ENCODE measurements at places on chromosomes 7 and 10.

- no peak for DNase-seq
Measured at GRCh38 chr7:22576612-22577469, 76.9 kb upstream of the STEAP1B start.

- no peak for DNase-seq
Measured at GRCh38 chr7:39259391-39260003, 281.8 kb downstream of the POU6F2 start.

DNA sequence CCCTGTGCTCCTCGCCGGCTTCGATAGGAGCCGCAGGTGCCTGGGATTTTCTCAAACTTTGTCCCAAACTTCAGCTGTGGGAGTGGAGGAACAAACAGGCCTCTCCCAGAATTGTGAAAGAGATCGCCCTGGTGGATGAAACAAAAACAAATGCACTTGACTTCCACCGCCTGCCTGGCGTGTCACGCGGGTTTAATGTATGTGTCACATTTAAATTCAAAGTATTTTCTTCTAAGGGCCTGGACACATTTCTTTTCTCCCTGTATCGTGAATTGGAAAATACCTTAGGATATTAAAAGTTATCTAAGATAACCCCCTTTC is 694 bp upstream of the WASL start:
- no peak for DNase-seq

DNA sequence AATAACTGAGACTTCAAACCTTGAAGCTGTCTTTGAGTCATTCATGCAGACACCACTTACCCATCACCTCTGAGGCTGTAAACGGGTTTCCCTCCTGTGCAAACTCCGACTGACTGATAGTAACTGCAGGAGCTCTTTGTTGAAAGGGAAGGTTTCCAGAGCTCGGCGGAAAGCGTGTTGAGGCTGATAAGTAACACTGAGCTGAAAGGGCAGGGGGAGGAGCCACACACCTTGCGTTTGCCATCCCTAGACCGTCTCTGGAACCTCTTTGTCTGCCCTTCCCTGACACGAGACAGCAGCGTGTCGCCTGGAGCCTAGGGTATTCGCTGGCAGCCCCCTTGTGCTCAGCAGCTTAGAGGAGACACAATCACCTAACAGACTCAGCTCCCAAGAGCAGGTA is 134.0 kb downstream of the PAXIP1 start:
- no peak for DNase-seq

- no peak for DNase-seq
Measured at GRCh38 chr7:66236713-66237303, 31.7 kb downstream of the TPST1 start.

GRCh38 chr10:63343476-63343875 is 122.3 kb downstream of the JMJD1C start:
- no peak for DNase-seq

DNA sequence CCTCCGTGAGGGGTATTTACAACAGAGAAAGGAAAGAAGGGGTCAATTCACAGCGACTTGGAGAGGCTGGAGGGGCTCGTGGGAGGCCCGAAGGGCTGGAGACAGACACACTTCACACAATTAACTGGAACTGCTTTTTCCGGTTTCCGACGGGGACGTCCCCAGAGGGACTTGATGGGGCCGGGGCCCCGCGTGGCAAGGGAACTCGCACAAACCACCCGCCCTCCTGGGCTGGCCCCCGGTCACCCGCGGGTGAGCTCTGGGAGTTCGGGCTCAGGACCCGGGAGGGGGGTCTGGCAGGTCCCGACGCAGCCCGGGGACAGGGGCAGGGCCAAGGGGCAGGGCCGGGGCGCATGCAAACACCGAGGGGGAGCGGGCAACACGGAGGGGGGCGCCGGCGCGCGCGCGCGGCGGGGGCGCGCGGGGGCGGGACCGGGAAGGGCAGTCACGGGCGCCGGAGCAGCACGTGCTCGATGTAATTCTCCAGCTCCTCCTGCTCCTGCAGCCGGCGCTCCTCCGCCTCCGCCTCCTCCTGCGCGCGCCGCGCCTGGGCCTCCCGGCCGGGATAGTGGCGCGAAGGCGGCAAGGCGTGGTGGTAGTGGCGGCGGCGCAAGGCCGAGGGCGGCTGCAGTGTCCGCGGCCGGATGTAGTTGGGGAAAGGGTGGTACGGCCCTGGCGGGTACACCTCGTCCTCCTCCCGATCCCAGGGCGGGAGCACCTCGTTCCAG is 2.7 kb downstream of the VGF start:
- DNase-seq: no peak

- no peak for DNase-seq
Measured at GRCh38 chr7:129781928-129782817, 170.6 kb downstream of the UBE2H start.

DNA sequence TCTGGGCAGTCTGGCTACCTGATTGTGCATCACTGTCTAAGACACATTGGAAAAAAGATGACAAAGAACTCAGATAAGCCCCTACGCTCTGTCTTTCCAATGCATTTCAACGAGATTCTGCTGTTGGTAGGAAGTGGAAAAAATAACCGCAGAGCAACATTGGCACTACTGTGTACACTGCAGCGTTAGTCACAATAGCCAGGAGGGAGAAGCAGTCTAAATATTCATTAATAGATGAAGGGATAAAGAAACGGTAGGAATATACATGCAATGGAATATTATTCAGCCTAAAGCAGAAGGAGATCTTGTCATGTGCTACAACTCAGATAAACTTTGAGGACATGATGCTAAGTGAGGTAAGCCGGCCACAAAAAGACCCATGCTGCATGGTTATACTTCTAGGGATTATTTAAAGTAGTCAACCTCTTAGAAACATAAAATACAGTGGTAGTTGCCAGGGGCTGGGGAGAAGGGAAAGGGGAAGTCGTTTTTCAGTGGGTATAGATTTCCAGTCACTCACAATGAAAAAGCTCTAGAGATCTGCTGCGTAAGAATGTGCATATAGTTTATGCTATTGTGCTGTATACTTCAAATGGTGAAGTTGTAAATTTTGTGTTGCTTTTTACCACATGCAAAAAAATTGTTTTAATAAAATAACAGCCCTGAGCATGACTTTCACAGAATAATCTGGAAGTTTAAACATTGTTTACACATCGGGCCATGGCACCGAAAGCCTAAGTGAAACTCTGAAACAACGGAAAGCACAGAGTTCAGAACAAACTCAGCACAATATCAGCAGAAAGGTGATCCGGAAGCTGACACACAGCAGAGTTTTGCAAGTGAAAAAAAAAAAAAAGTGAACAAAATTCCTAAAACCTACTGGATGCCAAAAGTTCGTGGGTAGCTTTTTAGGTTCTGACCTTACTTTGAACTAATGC is 40.1 kb downstream of the ELMO1 start:
- no peak for DNase-seq

DNA sequence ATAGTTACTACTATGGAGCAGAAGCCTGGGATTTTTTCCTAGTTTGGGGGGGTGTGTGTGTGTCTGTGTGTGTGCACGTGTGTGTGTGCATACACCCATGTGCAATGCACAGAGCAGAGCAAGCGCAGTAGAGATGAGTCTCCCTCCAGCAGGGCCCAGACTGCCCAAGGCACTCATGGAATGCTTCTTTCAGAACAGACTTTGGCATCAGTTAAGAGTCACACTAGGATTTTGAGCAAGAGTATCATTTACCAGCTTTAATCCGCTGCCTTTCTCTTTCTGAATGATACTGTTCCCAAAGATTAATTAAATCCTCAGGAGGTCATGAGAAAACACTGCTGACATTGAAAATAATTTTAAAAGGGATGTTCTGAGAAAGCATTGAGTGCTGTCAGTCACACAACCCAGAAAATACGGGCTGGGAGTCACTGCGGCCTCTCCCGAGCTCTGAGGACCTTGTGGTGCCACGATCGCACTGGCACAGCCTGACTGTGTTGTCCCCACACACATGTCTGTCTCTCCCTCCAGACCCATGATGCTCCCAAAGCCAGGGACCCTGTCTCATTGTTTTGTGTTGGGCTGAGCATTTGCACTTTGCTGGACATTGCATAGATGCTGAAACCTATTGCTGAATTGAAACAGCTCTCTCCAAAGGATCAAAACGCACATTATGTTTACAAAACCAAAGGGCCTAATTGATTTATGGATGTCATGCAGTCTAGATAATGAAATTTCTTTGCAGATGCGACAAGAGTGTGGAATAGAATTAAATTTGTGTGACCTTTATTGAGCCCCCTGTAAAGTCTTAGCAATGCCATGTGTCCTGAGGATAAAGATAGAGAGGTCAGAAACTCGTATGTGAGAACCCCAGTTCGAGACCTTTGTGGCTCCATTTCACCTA is 54.7 kb upstream of the FIGNL1 start:
- no peak for DNase-seq

- no peak for DNase-seq
Measured at GRCh38 chr7:10418985-10419384, 554.7 kb upstream of the PHF14 start.

- DNase-seq: no peak
Measured at GRCh38 chr10:14089556-14090292, 241.0 kb downstream of the FRMD4A start.

- DNase-seq: no peak
Measured at GRCh38 chr7:81648716-81649115, 121.1 kb downstream of the HGF start.

- DNase-seq: no peak
Measured at GRCh38 chr7:57216340-57216739, 84.1 kb upstream of the ZNF479 start.

- no peak for DNase-seq
Measured at GRCh38 chr7:72334066-72334465, 78.1 kb downstream of the CALN1 start.

All from HTR-8/SVneo (cell line).